ENCODE measurements at places on chromosomes 5 and 9. TPM values are rescaled to one million over a fixed set of nuclear protein-coding genes. Genes with fewer than 3 reads are reported as not detected.

DNA sequence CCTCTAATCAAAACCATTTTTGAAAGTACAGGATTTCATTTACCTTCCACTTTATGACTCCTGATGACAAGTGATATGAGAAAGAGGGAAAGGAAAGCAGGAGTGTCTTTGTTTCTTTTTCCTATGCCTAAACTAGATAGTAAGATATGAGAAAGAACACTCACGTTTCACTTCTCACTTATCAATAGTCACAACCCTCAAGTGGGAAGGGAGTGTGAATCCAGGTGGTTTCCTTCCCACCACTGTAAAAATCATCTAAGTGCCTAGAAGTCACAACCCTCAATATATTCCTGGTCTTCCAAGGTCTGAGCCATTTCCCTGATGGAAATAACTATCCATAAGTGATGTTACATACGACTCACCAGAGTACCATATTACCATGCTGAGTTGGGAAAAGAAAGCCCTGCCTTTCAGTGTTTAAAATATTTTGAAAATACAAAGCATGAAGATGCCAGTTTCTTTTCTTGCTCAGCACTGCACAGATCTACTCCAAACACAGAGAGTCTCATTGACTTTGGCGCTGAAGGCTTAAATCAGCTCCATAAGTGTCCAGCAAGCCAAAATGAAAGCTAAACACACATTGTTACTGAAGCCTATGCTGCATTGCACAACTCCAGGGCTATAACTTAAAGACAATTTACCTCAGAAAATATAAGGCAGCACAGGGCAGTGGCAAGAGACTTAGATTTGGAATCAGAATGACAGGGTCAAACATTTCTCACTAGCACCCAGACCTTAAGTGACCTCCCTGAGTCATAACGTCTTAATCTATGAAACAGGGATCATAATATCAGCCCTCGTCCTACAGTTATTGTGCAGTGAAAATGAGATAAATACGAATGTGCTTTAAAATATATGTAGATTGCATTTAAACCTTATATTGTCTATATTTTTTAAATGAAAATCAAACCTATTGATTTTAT, 301.2 kb downstream of the KIAA0825 start:
- no peaks in the 10 kb centered on the region for H3K27me3 ChIP-seq
- no peak overlapping the region for H3K4me3 ChIP-seq
- DNase-seq = no peak
- no peak overlapping the region for H3K27ac ChIP-seq
- no peaks in the 10 kb centered on the region for H3K4me1 ChIP-seq
- H3K36me3 ChIP-seq = no peaks in the 10 kb centered on the region

Gene TEK
- polyA plus RNA-seq = 2.3 TPM

DNA sequence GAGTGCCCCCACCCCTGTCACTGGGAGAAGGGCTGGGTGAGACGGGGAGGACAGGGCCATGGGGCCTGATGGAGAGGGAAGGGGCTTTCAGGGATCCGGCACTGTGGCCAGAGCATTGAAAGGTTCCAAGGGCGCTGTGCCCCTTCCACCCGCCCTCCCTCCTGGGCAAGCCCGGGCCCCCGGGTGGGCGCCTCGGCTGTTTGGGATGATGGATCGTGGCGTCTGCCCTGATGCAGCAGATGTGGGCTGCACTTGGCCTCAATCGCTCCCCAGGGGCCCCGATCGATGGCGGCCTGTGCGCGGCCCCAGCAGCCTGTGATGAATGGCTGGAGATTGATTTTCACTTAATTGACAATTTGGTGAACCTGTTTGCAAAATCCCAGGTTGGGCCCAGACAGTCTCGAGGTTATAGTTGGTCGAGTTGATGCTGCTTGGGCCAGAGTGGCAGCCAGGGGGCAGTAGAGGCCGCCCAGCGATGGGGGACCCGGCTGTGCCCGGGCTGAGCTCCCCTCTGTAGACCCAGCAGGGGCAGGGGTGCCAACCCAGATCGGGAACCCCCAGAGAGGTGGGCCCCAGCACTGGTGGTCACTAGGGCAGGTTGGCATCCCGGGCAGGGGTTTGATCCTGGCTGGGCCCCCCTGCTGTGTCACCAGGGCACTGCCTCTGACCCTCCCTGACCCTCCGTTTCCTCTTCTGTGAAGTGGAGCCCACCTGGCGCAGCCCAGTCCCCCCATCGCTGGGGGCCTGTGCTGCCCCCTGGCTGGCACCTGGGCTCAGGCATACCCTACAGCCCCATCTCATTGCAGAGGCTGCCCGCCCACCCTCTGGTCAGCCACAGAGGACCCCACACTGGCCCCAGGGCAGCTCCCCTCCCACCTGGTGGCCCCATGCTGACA, 34.7 kb downstream of the LHX3 start:
- peak; percentile 32 for DNase-seq
- no peak overlapping the region for H3K4me3 ChIP-seq
- H3K4me1 ChIP-seq = no peaks in the 10 kb centered on the region
- H3K27ac ChIP-seq = no peak overlapping the region

Gene MPDZ
- polyA plus RNA-seq = 9.9 TPM

Gene SV2C
- polyA plus RNA-seq = 0.27 TPM

- no peaks in the 10 kb centered on the region for H3K36me3 ChIP-seq
- H3K27me3 ChIP-seq = no peaks in the 10 kb centered on the region
- no peaks in the 10 kb centered on the region for H3K4me1 ChIP-seq
Measured at GRCh38 chr9:82192211-82192610, 203.6 kb downstream of the SPATA31D1 start.

- no peak overlapping the region for H3K27ac ChIP-seq
- H3K36me3 ChIP-seq = no peaks in the 10 kb centered on the region
- H3K4me1 ChIP-seq = no peaks in the 10 kb centered on the region
- no peak for DNase-seq
- H3K4me3 ChIP-seq = no peak overlapping the region
Measured at GRCh38 chr5:79408028-79408427, 105.9 kb downstream of the HOMER1 start.

DNA sequence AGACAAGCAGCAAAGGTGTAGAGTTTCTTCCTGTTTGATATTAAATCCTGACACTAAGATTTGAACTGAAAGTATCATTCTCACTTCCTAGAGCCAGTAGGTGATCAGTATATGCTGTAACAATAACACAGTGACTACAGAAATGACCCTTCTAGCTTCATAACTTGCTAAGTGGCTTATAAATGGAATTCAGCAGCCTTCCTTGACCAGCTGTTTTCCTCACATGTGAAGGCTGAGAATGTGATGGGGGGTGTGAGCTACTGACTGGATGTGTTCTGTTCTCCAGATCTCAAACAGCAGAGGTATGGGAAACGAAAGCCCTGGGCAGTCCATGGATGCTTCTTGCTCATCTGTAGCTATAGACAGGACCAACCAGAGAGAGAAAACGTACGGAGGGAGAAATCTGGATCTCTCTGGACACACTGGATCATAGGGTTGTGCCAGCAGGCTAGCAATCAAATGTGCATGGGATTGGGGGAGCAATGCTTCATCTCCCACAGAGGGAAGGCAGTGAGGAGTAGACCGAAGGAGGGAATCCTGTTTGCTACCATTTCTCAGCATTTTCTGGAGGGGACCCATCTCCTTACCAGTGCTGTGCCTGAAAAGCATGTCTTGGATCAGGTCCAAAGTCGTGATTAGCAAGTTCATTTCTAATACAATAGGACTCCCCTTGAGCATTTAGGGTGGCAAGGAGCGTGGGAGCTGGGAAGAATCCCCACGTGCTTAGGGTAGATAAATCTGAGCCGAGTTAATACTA, 39.4 kb downstream of the TNFAIP8 start:
- H3K36me3 ChIP-seq = peaks cover 11% of the 10 kb centered on the region
- H3K27me3 ChIP-seq = no peaks in the 10 kb centered on the region
- no peak for DNase-seq
- H3K4me1 ChIP-seq = peaks cover 7% of the 10 kb centered on the region
- no peak overlapping the region for H3K27ac ChIP-seq

- no peaks in the 10 kb centered on the region for H3K36me3 ChIP-seq
- H3K4me3 ChIP-seq = no peak overlapping the region
- H3K27ac ChIP-seq = no peak overlapping the region
- no peaks in the 10 kb centered on the region for H3K27me3 ChIP-seq
- no peaks in the 10 kb centered on the region for H3K4me1 ChIP-seq
Measured at GRCh38 chr5:159786901-159787691, 129.2 kb upstream of the ADRA1B start.

Data from thymus (tissue), 14 donors.